ENCODE measurements at places on chromosomes 6 and 20. TPM values are rescaled to one million over a fixed set of nuclear protein-coding genes. Genes with fewer than 3 reads are reported as not detected.

Gene ETV7
- 0.32 TPM for total RNA-seq

Gene TGM3
- total RNA-seq, result not detected

Gene STMND1
- total RNA-seq, result not detected

Gene LGSN
- 0.32 TPM for total RNA-seq

Gene TOX2
- total RNA-seq, result 0.43 TPM

Gene SIRPB2
- total RNA-seq, result not detected

Gene EPPIN
- total RNA-seq, result not detected

Gene UBD
- not detected for total RNA-seq

Gene PTCRA
- not detected for total RNA-seq

Gene KATNA1
- total RNA-seq, result 18.0 TPM

Gene PCSK2
- not detected for total RNA-seq

Gene CDC40
- total RNA-seq, result 32.0 TPM

Gene TIAM2
- total RNA-seq, result 8.6 TPM

Gene EEF1A2
- 0.43 TPM for total RNA-seq

Gene KCNK16
- total RNA-seq, result not detected

Gene GRM1
- not detected for total RNA-seq

Gene RGS17
- 1.3 TPM for total RNA-seq

Gene HSPA1L
- total RNA-seq, result 0.97 TPM

Gene CRIP3
- total RNA-seq, result not detected

Gene SCRT2
- not detected for total RNA-seq

Gene CD83
- 0.32 TPM for total RNA-seq

Gene GPR6
- not detected for total RNA-seq

All from fibroblast of villous mesenchyme (primary cell).